HuH-7 (cell line): ENCODE measurements at places on chromosomes 6 and 20.

DNA sequence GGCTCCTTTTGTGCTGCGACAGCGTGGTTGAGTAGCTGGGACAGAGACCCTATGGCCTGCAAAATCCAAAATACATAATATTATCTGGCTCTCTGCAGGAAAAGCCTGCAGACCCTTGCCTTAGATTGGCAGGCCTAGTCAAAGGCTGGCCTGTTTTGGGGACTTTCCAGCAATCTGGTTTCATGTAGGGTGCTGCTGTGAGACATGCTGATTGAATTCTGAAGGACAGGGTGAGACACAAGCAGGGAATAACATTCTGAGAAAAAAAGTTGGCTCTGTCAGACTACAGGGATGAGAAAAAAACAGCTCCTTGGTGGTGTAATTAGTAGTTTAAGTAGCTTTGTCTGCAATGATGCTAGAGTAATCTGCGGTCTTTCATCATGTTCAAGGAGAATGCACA is 402.7 kb upstream of the AGPAT4 start:
- DNase-seq: no peak

DNA sequence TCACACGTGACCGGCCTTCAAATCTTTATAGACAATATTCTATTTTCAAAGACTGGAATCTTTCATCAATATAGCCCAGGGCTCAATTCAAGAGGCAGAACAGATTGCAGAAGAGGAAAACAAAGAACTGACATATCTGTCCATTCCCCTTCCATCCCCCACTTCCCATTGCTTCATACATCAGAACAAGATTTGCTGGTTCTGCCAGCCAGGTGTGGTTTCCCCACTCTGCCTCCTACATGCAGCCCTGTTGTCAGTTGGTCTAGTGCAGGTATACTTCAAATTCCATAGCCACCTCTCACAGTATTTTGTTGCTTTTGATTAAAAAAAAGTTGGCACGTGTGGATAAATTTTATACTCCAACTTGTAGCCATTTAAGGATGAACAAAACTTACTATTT is 174.9 kb downstream of the CD109 start:
- no peak for DNase-seq

GRCh38 chr20:51871943-51872342 is 69.6 kb upstream of the SALL4 start:
- no peak for DNase-seq

GRCh38 chr6:133085471-133085870 is 155.7 kb upstream of the EYA4 start:
- DNase-seq: no peak

- no peak for DNase-seq
These were observed 126.8 kb downstream of the CDH4 start for GRCh38 chr20:61378694-61379355.

GRCh38 chr6:19804205-19805128 is 32.7 kb upstream of the ID4 start:
- peak; percentile 61 for DNase-seq

DNA sequence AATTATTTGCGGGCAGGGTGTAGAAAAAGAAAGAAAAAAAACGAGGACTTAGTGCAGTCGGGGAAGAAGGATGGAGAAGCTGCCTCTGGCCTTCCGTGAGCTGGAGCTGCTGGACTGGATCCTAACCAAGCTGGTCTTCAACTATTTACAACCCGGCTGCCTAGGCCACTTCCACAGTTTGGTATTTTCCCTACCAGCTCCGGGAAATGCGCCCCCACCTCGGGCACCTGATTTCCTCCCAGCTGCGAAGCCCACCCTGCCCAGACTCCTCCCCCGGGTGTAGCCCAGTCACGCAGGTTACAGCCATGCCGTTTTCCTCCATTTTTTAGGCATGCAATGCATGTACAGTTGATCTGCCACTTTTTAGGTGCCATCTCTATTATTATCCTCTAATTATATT is 21.2 kb downstream of the THEMIS start:
- no peak for DNase-seq

DNA sequence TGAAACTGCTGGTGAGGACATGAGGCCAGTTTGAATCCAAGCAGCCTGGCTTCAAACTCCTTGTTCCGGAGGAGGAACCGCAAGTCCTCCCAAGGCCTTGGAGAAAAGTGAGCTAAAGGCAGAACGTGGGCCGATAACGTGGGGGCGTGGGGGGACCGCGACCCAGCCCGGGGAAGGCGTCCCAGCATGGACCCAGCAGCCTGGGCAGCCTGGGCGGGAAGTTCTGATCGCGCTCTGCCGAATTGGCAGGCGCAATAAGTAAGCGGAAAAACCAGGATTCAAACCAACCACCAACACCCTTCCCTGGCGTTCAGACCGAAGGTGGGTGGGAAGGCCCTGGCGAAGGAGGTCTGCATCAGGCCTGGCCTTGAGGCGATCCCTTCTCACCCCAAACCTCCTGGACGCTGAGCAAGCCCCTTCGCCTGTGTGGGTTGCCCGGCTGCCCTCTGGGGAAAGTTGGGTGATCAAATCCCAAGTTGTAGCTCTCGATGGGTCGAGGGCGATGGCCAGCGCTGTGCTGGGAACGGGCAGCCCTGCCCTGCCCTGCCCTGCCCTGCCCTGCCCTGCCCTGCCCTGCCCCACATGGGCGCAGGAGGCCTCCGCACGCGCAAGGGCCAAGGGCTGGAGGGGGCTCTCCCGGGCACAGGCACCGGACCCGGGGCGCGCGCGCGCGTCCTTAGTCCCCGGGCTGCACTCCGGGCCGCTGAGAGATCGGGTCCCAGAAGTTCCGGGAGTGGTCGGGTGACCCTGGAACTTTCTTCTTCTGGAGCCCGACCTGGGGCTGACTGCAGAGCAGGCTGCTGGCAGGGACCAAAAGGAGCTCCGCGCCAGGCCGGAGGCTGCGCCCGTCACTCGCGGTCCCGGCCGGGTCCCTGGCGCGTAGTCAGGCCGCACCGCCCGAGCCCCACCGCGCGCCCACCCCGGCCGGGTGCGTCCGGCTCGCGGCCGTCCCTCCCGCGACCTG is 637 bp upstream of the SLC22A3 start:
- DNase-seq: peak; percentile 49

- DNase-seq: no peak
These were observed 388.1 kb downstream of the THBS2 start for GRCh38 chr6:168865522-168865921.

DNA sequence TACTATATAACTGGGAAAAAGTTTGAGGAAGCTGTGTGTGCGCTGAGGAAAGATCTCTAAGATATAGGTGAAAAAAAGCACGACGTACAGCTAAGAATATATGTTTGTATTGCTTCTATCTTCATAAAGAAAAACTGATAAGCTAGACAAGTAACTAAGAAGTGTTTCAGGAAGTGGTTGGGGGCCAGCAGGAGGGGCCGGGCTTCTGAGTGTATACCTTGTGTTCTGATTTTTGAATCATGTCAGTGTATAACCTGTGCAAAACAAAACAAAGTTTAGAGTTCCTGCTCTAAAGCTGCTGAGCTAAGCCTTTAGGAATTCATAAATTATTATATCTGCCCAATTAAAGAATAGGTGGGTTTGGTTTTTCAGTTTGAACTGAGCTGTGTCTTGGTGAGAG is 7.9 kb upstream of the OSER1 start:
- no peak for DNase-seq

GRCh38 chr6:108123946-108124345 is 41.9 kb upstream of the NR2E1 start:
- DNase-seq: no peak

DNA sequence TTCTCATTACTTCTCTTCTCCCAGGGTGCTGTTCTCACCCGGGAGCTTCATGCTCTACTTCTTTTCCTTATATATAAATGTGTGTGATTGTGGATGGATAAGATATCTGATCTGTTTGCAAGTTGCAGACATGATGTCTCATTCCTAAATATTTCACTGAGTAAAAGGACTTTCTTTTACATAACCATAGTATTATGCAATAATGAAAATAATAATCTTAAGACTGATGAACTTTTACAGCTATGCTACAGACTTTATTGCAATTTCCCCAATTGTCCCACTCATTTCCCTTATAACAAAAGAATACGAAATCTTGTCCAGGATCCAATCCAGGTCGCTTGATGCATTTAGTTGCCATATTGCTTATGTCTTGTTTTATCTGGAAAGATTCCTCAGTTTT is 284.5 kb upstream of the JAG1 start:
- DNase-seq: no peak

GRCh38 chr20:44471481-44471882 is 4.2 kb upstream of the TTPAL start:
- DNase-seq: peak; percentile 46

GRCh38 chr20:38129248-38129865 is 35.7 kb downstream of the TGM2 start:
- no peak for DNase-seq

GRCh38 chr20:34058831-34059230 is 53.2 kb downstream of the EIF2S2 start:
- no peak for DNase-seq

DNA sequence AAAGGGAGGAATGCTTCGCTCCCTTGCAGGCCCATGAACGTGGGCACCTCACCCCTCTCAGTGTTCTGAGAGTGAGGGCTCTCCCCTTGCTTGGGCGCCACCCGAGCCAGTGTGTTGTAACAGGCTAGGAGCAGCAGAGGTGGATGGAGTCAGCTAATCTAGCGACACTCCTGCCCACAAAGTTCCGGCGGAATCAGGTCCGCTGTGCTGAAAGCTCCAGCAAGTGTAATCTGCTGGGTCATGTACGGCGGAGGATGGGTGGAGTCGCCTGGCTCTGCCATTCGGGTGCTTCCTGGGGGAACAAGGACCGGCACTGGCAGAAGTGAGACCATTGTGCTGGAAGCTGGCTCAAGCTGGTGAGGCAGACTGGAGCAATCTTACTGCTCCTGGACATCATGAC is 1310.1 kb downstream of the EPHA7 start:
- no peak for DNase-seq

DNA sequence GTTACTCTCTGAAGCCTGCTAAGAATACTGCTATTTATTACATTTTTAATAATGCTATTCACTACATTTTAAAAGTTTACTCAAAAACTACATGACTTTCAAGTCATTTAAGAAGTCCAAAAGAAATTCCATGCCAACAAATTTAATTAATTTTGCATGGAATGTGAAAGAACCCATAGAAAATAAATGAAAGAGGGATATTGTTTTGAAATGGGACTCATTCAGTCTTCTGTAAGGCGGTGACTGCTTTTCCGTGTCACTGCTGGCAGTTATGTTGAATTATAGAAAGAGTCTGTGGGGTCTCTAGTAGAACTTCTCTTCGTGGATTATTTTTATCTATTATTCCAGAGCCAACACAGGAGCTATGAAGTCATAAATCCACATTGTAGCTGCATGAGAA is 211.2 kb downstream of the LAMA2 start:
- no peak for DNase-seq

GRCh38 chr6:3593161-3593560 is 136.3 kb upstream of the SLC22A23 start:
- no peak for DNase-seq

DNA sequence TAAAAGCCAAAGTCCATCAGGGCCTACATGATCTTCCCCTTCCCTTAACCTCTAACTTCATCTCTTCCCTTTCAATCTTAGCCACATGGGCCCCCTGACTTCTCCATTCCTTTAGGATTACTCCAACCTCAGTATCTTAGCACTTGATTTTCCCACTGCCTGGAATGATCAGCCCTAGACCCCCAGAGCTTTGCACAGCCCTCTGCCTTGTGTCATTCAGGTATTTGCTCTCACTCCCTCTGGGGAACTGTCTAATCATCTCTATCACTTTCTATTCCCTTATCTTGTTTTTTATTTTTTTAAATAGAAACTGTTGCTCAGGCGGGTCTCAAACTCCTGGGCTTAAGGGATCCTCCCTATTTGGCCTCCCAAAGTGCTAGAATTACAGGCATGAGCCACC is 13.3 kb upstream of the ZNFX1 start:
- no peak for DNase-seq

DNA sequence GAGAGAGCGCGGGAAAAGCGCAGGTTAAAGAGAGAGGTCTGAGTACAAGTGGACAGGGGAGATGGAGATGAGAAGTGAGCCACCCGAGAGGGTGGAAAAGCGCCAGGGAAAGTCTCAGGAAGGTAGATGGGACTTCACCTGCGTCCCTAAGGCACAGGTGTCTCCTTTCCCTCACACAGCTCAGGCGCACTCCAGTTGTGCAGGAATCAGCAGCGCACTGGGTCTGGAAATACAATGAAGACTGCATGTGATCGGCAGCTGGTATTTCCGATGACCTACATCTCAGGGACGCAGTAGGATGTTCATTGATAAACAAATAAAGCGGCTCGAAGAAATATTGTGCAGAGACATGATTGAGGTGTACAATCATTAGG is 432 bp upstream of the KHDRBS2 start:
- DNase-seq: no peak

- DNase-seq: peak; percentile 72
These were observed 41.8 kb downstream of the DSTN start for GRCh38 chr20:17611540-17612286.

DNA sequence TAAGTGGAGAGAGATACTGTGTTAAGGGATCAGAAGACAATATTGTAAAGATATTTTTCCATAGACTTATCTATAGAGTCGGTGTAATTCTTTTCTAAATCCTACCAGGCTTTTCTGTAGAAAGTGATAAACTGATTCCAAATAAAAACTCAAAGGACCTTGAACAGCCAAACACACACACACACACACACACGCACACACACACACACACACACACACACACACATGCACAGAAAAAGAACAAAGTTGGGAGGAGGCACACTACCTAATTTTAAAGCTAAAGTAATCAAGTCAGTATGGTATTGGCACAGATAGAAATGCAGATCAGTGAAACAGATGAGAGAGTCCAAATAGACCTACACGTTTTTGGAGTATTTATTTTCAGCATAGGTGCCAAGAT is 456.2 kb downstream of the CDC5L start:
- no peak for DNase-seq

GRCh38 chr6:17032590-17032987 is 69.3 kb upstream of the STMND1 start:
- no peak for DNase-seq

DNA sequence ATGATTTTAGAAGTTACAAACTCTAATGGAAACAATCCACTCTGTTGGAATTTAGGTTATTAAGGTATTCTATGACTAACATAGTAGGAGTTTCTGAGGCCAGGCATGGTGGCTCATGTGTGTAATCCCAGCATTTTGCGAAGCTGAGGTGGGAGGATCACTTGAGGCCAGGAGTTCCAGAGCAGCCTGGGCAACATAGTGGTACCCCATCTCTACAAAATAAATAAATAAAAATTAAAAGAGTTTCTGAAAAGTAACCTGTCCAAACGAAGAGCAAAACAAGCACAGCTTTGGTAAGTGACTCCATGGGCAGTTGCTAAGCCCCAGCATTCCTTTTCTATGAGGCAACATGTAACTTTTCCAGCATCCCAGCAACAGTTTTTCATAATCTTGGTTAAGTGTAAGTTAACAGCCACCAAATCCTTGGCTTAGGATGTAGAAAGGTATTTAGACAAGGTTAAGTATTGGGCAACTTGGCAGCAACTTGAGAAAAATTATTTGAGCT is 86.3 kb downstream of the SOX4 start:
- DNase-seq: no peak

- no peak for DNase-seq
These were observed 207.9 kb downstream of the ERMARD start for GRCh38 chr6:169959136-169960002.
